Nephron progenitor cell (in vitro differentiated cells): ENCODE measurements at places on chromosomes 4 and X.

- no peaks in the 10 kb centered on the region for H3K27me3 ChIP-seq
- no peak overlapping the region for H3K4me3 ChIP-seq
- peak overlapping the region; percentile 26 for H3K27ac ChIP-seq
- no peak for DNase-seq
- H3K36me3 ChIP-seq: peaks cover 18% of the 10 kb centered on the region
- H3K4me1 ChIP-seq: peaks cover 14% of the 10 kb centered on the region
Observed at GRCh38 chr4:156377036-156377710, 423.5 kb upstream of the CTSO start.

DNA sequence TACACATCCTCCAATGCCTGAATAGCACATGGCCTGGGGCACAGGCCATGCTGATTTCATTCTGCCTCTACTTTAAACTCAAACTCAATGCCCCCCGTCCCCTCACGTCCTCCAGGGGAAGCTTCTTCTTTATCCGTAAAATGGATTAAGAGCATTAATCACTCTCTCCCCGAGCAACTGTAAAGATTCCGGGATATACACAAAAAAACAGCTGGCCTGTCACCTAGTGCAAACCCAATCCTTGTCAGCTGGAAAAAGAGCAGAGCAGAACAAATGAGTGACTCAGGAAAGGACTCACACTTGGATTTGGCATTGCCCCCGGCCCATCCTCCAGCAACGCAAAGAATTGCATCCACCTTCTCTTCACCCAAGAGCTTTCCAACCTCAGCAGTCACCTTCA lies 7.8 kb downstream of the QDPR start:
- H3K4me1 ChIP-seq: peaks cover 5% of the 10 kb centered on the region
- no peak for DNase-seq
- peaks cover 85% of the 10 kb centered on the region for H3K36me3 ChIP-seq
- peak overlapping the region; percentile 2 for H3K27ac ChIP-seq

- no peaks in the 10 kb centered on the region for H3K27me3 ChIP-seq
- DNase-seq: no peak
- no peak overlapping the region for H3K4me3 ChIP-seq
- H3K36me3 ChIP-seq: no peaks in the 10 kb centered on the region
- H3K4me1 ChIP-seq: no peaks in the 10 kb centered on the region
- H3K27ac ChIP-seq: no peak overlapping the region
Observed at GRCh38 chr4:100889401-100889800, 371.6 kb upstream of the EMCN start.

DNA sequence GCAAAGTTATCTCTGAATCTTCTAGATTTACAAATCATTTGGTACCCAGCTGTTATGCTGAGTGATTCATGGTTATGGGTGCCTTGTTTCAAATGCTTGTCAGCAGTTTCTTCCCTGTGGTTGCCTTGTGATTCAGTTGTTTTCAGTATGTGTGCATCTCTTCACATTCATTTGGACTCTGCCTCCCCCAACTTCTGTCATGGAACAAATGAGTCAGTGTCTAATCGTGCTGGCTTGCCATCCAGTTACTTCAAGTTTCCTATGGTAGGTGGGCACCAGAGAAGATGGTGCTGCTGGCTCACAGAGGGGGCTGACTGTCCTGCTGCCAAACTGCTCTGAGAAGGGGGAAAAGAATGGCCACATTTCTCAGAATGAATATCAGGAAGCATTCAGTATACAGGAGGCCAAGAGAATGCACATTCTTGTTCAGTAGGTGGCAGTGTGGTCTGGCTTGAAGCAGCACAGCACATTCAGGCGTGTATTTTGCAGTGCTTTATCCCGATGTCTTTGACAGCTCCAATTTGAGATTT lies 260.9 kb downstream of the GLUD2 start:
- no peak overlapping the region for H3K27ac ChIP-seq
- H3K36me3 ChIP-seq: no peaks in the 10 kb centered on the region
- peak; percentile 12 for DNase-seq
- no peak overlapping the region for H3K4me3 ChIP-seq
- H3K4me1 ChIP-seq: no peaks in the 10 kb centered on the region

DNA sequence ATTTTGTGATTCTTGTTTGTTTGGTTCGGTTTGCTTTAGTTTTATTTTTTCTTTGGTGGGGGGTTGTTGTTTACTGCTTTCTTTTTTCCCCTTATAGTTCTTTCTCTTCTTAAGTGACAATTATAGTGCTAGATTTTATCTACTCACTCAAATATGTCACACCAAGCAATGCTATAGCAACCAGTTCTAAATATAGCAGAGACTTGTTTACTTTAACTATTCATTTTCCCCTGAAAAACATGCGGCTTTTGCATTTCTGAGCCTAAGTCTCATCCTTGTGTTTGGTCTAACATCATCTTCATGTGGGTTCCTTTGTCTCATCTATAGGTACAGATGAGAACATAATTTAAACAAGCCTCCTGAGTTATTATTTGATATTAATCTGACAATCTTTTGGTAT lies 676.6 kb downstream of the FAT4 start:
- no peak for DNase-seq
- no peak overlapping the region for H3K27ac ChIP-seq
- H3K4me1 ChIP-seq: no peaks in the 10 kb centered on the region
- H3K4me3 ChIP-seq: no peak overlapping the region
- H3K27me3 ChIP-seq: no peaks in the 10 kb centered on the region

DNA sequence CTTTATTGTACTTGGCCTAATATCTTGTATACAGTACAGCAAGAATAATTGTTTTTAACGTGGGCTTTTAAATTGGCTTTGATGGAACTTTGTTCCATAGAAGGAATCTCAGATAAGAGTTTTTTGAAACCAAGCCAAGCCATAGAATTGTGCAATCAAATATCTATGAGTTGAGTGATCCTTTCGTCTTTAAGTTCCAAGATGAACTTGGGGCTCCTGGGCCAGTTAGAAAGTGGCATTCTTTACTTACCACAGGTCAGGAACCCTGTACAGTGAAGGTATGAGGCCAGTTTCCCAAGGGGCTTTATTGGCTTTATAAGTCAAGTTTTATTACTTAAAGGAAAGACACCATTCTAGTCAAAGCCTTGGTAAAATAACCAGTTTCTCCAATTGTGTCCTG lies 2104.2 kb downstream of the PCDH7 start:
- DNase-seq: no peak
- H3K4me3 ChIP-seq: no peak overlapping the region
- no peaks in the 10 kb centered on the region for H3K36me3 ChIP-seq
- H3K27ac ChIP-seq: no peak overlapping the region
- no peaks in the 10 kb centered on the region for H3K4me1 ChIP-seq

- peaks cover 4% of the 10 kb centered on the region for H3K27me3 ChIP-seq
- no peaks in the 10 kb centered on the region for H3K36me3 ChIP-seq
- peaks cover 4% of the 10 kb centered on the region for H3K4me1 ChIP-seq
- no peak overlapping the region for H3K27ac ChIP-seq
Observed at GRCh38 chrX:38770152-38770551, 31.1 kb upstream of the MID1IP1 start.

DNA sequence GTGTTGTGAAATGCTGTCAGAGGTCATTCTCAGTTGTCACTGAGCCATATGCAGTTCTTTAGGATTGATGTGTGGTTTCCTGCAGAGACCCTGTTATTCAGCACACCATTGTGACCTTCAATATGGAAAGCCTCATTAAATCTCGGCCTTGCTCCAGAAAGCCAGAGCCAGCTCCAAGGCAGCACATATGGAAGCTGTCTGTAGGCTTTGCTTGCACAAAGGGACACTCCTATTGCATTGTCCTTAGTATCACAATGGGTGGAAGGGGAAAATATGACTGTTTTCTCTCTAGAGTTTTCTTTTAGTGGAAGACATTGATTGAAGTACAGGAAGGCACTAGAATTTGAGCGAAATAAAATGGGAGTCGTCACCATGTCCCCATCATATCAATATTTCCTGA lies 179.0 kb downstream of the CEP135 start:
- peak overlapping the region; percentile 78 for H3K27ac ChIP-seq
- H3K27me3 ChIP-seq: no peaks in the 10 kb centered on the region
- no peak for DNase-seq
- H3K36me3 ChIP-seq: peaks cover 46% of the 10 kb centered on the region
- H3K4me1 ChIP-seq: peaks cover 19% of the 10 kb centered on the region
- no peak overlapping the region for H3K4me3 ChIP-seq
